ENCODE measurements at places on chromosomes 12 and 14.

DNA sequence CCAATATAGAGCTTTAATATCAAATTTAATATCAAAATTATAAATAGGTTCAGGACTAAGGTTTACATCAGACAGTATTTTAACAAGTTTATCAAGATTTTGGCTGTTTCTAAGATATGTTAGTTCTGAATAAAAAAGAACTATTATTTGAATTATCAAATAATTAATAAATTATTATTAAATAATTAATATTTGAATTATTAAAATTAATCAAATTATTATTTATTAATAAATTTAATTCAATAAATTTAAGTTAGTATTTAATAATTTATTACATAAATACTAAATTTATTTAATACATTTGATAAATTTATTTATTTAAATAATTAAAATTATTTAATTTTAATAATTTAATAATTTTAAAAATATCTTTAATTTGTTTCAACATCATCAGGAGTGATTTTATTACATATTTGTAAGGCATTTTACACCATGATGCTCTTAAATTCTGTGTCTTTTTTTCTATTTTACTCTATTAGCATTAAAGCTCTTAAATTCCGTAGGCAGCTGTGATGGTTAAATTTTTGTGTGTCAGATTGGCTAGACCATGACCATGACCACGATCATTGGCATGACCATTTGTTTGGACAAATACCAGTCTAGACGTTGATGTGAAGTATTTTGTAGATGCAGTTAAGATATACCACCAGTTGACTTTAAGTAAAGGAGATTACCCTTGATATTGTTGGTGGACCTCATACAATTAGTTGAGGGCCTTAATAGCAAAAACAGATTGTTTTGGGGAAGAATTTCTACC is 82.6 kb downstream of the BBS10 start:
- no peak for DNase-seq

DNA sequence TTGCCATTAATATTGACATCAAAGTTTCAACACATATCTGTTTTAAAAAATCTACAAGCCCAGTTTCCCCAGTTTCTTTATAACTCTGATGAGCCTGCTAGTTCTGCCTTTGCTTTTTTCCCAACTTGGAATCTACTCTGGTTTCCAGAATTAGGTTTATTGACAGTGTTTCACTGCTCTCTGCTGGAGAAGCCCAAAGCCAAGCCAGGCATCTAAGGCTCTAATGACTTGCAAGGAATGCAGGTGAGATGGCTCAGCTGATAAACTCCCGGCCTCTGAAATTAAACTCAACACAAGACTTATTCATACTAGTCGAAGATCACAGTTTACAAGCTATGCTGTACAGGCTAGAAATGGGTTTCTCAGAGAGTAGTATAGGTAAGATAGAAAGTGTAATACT is 54.3 kb downstream of the HMGA2 start:
- DNase-seq: no peak

DNA sequence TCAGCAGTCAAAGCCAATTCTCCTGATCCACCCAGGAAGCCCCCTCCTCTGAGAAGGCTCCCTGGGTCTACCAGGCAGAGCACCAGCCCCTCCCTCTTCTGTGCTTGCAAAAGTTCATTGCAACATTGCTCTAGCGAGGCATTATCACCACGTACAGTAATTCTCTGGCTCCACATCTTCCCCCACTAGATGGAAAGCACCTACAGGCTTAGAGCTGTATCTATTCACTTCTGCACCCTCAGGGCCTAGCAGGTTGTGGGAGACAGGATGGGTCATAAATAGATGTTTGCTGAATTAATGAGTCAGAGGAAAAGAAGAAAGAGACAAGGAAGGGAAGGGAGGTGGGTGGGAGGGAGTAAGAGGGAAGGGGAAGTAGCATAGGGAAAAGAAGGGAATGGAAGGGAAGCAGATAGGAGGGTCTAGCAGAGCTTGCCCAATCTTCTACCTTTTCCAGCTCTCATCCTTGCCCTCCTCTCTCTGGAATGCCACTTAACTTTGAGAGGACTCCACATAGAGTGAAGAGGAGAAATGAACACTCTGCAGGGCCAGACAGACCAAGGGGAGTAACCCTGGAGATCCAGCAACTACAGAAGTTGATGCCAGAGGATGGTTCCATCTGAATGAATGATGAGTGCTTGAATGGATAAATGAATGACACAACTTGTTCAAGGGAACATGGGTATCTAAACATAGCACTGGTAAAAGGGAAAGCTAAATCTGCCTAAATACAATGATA is 42.0 kb upstream of the NT5DC3 start:
- DNase-seq: no peak

- no peak for DNase-seq
Observed at GRCh38 chr14:90732718-90733117, 83.5 kb downstream of the TTC7B start.

DNA sequence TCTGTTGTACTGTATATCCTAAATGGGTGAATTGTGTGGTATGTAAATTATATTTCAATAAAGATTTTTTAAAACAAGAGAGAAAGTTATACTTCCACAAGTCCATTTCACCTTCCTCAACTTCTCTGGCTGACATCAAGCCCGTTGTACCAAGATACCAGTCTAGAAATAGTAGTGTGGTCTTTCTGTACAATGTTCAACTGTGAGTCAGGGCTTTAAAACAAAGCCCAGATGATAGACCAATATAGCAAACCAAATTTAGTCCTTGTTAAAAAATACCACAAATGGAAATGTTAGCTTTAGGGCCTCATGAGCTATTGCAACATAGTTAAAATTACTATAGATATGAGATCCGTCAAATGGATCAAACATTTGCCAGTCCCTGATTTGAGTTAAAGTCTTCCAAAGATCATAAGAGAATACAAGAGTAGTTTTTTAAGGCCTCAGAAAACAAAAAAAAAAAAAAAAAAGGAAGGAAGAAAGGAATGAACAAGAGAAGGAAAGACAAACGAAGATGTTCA is 49.0 kb upstream of the EGLN3 start:
- DNase-seq: no peak

DNA sequence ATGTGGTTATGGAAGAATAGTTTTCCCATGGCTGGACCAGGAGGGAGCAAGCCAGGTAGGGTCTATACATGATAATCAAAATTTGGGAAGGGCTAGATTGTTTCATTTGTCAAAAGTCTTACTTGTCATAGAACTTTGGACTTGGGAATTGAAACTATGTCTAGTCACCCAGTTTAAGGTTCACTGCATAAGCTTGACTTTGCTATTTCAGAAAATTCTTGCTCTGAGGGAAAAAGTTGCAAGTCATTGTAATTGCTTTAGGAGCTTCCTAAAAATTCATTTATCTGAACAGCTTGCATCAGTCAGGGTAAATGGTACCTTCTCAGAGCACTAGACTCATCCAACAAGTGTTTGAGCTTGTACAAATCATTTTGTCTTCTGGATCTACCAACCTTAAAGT is 1194.7 kb downstream of the GALC start:
- DNase-seq: no peak

DNA sequence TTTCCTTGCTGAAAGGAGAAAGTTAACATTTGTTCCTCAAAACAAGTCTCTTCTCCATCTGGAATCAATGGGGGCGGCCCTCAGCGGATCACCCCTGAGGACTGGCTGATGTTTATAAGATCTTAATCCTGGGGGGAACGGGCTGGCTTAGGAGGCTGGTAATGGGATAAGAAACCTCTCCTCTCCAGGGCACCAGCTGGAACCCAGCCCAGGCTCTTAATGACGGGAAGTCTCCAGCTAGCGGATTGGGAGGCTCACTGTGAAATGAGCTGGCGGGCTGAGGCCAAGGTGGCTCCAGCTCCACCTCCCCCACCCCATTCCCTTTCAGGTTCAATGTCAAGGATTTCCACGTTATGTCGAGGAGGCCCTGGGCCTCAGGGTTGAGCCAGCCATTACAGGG is 1133.0 kb downstream of the VRK1 start:
- DNase-seq: no peak

- DNase-seq: no peak
Observed at GRCh38 chr14:95359994-95360826, 40.5 kb upstream of the CLMN start.

All from stimulated activated CD4-positive, alpha-beta T cell treated with anti-CD3 and anti-CD28 coated beads, Interleukin-1b, Interleukin-23, amount 100 ng/mL, for 4 hours (primary cell).